ENCODE measurements at places on chromosomes 16 and 17.

DNA sequence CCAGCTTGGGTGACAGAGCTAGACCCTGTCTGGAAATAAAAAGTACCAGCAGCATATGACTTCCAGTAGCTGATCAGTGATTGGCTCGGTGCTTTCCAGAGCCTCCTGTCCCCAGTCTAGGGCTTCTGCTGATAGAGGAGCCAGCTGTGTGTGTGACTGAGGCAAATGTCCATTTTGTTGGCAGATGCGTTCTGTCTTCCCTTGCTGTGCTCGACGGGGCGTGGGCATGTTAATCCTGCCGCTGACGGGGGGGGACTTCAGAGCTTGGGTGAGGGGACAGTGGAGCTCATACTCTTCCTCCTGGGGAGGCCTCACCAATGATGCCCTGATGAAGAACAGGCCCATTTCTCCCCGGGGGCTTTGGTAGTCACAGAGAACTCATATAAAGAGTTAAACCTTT lies 14.6 kb downstream of the KCTD2 start:
- no peak for DNase-seq

DNA sequence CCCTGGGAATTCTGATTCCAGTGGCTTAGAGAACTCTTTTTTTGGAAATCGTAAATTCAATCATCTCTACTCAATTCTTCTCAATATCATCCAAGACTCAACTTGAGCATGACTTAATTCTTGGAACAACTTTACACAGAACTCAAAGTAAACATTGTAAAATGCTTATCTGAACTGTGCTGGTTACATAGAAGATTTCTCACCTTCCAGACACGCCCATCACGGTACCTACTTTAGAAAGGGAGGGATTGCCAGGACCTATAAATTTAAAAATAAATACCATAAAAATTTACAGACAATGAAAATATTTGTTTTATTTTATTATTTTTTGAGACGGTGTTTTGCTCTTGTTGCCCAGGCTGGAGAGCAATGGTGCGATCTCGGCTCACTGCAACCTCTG lies 26.5 kb downstream of the MAP1LC3B start:
- no peak for DNase-seq

GRCh38 chr16:20072874-20073202 lies 852 bp downstream of the GPR139 start:
- no peak for DNase-seq

DNA sequence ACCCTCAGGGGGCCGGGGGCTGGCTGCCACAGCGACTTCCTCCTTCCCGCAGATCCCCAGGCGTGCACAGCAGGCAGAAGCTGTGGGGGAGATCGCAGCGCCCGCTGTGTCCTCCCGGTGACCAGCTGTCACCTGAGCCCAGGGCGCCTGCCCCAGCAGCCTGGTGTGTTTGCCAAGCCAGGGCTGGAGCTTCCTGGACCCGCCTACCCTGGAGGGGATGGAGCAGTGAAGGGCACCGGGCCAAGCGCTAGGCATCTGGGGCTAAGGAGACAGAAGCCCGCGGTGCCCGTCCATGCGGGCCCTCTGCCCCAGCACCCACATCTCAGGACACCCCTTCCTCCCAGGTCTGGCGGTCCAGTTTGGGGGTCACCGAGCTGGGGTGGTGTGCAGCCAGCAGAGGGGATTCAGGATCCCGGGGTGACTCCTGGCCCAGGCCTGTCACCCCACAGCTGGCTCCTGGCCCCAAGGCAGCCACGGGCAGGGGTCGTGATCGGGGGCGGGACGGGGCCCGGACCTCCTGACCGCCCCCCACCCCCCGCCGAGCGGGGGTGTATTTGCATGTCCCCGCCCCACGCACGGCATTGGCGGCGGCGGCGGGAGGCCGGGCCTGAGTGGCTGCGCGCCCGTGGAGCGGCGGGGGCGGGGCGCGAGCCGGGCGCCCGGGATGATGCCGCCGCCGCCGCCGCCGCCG lies at the start of gene RAB26:
TSS of gene RAB26 (plus strand) at position 645 of the 691 bp plus-strand sequence. CDS start 159 bp downstream, outside the sequence.
- DNase-seq = peak; percentile 29

GRCh38 chr16:87328846-87329245 lies 11.7 kb upstream of the C16orf95 start:
- no peak for DNase-seq

DNA sequence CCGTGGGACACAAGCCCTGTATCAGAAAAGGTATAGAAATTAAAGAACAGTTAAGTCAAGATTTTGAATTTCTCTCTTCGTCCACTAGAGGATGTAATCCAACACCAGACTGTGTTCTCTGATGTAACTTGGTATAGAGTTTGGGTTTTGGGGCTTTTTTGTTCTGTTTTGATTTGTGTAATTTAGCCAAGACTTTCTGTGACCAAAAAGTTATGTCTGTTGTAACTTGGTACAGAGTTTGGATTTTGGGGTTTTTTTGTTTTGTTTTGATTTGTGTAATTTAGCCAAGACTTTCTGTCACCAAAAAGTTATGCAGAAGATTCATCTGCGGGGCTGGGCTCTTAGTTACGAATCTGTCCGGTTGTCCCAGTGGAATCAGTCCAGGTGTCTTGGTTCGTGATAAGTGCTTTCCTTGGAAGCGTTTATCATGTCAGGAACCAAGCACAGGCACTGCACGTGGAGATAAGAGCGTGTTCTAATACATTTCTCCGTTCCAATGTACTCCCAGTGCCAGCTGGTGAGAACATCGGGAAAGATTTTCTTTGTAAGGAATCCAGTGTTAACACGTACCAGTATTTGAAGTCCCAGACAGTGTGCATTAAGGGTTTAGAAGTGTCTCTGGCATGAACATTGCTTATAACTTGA lies 44.1 kb upstream of the SEC14L1 start:
- DNase-seq = no peak

GRCh38 chr16:54237-54581 lies 581 bp downstream of the SNRNP25 start:
- DNase-seq = no peak

DNA sequence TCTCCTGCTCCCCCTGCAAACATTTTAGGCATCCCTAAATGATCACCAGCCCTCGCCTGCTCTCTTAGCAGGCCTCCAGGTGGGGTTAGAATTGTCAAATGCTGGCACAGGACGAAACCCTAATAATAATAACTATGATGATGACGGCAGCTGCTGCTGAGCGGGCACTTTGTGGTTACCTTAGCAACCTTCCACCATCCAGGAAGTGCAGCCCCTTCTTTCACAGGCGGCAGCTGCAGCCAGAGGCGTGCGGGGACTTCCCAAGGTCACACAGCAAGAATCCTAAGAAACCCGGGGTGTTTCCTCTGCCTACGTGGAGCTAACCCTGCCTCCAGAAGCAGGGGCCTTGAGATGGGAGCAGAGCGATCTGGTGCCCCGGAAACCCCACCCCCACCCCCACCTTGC lies 22.4 kb upstream of the EIF1 start:
- DNase-seq = no peak

GRCh38 chr16:66553223-66553622 lies 847 bp downstream of the CKLF start:
- no peak for DNase-seq

DNA sequence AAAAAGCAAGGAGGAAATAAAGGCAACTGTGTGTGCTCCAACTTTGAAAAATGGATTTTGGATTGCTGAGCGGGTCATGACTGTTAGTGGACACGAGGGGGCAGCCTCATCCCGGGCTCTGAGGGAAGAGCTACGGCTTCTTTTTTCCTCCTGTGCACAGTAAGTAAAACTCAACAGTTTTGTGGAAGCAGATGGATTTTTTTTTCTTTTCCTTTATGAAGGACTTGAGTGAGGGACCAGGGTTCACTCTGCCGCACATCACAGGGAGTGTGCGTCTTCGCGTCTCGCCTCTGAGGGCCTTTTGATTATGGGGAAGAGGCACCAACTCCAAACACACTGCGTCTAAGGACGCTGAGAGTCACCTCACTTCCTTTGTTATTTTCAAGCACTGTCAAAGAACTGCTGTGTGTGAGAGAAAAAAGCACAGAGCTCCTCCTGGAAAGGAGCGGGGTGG lies 80.3 kb upstream of the GOT2 start:
- DNase-seq = peak; percentile 27

GRCh38 chr16:68770671-68771070 lies 33.6 kb downstream of the CDH1 start:
- no peak for DNase-seq

- DNase-seq = no peak
Observed at GRCh38 chr16:49024016-49024415, 257.6 kb downstream of the CBLN1 start.

DNA sequence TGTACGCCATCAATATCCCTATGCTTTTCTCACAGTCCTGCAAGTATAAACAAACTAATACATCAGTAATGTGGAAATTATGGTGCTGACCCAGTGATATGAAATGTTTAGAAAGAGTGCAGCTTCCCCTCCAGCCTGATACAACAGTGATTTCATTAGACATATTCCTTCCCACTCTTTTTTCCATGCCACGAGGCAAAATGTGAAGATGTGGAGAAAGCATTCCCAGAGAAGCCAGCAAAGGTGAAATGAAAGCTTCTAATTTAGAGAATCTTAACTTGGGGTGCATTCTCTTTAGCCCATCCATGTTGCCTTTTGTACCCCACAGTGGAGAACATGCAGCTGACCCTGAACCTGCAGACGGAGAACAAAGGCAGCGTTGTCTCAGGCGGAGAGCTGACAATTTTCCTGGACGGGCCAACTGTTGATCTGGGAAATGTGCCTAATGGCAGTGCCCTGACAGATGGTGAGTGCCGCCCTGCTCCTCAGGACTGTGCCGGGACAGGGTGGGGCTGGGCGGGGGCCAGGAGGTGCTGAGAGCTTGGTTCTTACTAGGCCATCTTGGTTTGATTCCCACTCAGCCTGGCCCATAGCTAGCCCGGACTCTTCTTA lies 77.8 kb downstream of the WWP2 start:
- peak; percentile 57 for DNase-seq

DNA sequence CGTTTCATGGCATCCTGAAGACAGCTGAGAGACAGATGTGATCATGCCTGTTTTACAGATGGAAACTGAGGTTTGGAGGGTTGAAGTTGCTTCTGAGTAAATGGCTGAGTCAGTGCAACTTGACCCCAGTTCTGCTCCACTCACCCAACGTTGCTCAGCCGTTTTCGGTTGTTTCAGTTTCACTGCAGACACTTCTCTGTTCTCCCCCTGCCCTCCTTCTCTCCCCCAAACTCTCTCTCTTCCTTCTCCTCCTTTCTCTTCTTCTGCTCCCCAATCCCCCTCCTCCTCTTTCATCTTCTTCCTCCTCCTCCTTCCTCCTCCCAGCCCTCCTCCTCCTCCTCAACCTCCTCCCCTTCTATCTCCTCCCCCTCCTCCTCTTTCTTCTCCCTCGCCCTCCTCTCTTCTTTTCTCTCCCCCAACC lies 9.4 kb upstream of the CEP20 start:
- no peak for DNase-seq

DNA sequence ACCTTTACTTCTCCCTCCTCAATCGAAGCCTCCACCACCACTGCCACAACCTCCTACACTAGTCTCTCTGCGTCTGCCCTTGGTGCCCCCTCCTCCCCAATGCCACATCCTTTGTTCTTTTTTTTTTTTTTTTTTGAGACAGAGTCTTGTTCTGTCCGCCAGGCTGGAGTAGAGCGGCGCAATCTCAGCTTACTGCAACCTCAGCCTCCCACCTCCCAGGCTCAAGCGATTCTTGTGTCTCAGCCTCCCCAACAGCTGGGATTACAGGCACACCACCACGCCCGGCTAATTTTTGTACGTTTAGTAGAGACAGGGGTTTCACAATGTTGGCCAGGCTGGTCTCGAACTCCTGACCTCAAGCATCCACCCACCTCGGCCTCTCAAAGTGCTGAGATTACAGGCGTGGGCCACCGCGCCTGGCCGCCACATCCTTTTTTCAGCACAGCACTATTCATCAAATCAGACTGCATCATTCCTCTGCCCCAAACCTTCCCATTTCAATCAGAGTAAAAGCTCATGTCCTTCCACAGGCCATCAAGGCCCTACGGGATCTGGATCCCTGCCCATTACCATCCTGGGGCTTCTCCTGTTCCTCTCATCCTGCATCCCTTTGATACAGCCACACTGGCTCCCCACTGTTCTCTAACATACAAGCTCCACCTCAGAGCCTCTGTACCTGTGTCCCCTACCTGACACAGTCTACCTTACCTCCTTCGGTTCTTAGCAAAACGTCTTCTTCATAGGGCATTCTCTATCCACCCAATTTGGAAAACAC lies 2.0 kb downstream of the KLHL11 start:
- no peak for DNase-seq

GRCh38 chr17:63519972-63520882 lies 2.9 kb upstream of the KCNH6 start:
- DNase-seq = no peak

GRCh38 chr16:79261481-79261940 lies 339.0 kb downstream of the MAF start:
- DNase-seq = no peak

- DNase-seq = no peak
Observed at GRCh38 chr16:5479926-5480325, 382.3 kb upstream of the EEF2KMT start.

- DNase-seq = no peak
Observed at GRCh38 chr17:40284085-40284713, 3.5 kb upstream of the CDC6 start.

DNA sequence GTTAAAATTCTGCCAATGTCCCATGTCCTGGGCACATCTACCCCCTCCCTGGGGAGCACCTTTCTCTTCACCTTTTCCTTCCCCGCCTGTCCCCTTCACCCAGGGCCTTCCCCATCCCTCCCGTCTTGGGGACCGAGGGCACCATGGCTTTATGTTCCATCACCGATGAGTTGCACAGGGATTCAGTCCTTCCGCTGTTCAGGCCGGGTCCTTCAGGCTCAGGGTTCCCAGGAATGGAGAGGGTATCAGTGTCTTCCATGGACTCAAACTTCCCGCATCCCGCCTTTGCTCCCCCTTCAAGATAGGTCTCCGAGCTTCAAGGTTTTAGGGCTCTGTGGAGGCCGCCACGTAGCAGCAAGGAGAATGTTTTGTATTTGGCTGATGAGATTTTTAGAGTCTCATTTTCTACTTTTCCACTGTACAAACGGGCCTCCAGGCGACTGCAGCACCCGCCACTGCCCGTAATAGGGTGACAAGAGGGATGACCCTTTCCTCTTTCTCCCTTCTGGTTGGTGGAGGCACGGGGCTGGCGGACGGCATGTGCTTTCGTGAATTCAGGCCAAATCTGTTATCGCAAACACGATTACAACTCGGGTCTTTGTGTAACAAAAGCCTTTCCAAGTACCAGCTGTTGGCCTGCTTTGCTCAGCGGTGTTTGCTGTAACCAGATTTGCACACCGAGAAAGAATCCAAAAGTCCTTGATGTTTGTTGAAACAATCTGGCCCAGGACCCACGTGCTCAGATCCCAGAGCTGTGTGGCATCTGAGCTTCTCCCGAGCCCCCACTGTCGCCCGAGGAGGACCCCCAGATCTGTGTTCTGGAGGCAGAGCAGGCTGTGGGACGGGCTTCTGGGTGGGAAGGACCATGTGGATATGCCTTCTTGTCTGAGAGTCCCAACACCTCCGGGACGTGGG lies 236.3 kb downstream of the SEC14L1 start:
- no peak for DNase-seq

DNA sequence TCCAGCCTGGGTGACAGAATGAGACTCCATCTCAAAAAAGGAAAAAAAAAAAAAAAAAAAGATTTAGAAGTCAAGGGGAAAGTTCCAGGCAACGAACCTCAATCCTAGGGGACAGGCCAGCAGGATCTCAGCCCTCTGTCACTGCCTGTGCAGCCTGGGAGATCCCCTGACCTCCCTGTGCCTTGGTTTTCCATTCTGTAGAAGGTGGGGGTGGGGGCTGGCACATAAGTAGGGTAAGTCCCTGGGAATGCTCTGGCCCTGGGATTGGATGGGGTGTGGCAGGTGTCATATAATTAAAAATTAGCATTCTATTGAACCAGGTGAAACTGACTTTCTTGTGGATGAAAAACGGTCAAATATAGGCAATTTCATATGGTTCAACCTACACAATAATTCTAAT lies 90.5 kb downstream of the C16orf78 start:
- DNase-seq = no peak
